Hematopoietic multipotent progenitor cell treated with erythropoietin and hydrocortisone succinate and interleukin-3 and kit ligand, for 4 days (in vitro differentiated cells): ENCODE measurements at places on chromosomes 3 and 15.

DNA sequence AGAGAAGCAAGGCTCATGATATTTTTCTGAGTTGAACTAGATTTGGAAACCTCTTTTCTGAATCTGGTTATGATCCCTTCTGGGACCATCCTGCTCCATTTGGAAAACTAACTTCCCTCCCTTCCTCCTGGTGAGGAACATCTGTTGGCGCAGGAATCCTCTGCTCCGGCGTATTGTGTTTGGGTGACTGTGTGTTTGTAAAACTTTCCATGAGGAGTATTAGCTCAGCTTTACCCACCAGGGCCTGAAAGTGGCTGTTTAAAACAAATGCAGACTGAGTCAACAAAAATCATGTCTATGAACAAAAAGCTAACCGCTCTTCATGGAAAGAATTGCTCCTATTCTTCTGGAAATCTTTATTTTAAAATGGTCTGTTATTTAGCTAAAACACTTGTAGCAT is 17.7 kb downstream of the STARD9 start:
- no peak for DNase-seq

- no peak for DNase-seq
These were observed 9.1 kb downstream of the BNC1 start for GRCh38 chr15:83275412-83275811.

- DNase-seq = no peak
These were observed 41.2 kb downstream of the TRAT1 start for GRCh38 chr3:108863799-108864135.

DNA sequence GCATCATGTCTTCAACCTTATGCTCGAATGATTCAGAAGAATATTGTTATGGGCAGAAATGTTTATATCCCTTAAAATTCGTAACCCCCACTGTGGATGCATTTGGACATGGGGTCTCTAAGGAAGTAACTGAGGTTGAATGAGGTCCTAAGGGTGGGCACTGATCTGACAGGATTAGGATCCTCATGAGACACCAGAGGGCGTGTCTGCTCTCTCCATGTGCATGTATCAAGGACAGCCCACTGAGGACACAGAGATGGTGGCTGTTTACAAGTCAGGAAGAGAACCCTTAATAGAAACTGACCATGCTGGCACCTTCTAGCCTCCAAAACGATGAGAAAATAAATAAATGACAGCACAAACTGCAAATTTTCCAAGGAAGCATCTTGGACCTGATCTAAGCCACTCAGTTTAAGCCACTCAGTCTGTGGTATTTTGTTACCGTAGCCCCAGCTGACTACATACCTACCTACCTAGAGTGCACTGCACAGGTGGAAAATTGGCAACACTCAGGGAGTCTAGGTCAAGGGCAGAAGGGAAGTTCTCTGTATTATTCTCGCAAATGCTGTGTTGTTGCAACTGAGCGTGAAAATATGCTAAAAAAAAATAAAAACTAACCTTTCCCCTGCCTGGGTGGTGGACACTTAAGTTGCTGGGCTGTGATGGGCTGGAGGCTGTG is 126.6 kb downstream of the TJP1 start:
- no peak for DNase-seq

GRCh38 chr3:22960105-22960984 is 242.8 kb upstream of the UBE2E2 start:
- peak; percentile 83 for DNase-seq

- no peak for DNase-seq
These were observed 15.7 kb upstream of the TBC1D23 start for GRCh38 chr3:100245136-100245535.

DNA sequence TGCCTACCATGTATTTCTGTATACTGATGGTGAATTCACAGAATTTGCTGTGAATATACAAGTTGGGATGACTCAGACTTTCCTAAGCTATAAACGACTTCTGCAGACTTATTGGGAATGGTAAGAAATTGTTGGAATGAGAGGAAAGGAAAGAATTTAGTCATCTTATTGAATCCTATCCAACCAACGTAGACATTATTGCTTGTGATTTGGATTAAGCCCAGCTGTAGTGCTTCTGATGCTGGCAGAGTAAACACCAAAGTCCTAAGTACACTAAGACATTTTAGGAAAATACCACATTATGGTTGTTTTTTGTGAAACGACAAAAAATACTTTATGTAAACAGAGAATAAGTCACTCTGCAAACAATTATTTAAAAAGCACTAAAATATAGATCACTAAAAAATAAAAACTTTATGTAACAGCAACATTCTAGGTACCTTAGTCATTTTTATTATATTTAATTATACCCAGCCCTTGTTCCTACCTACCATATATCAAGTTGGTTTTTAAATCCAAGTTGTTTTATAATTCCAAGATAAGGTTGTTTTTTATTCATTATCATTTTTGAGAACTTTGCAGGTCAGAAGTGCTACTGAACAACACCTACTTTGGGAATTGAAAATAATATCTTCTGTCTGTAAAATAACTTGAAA is 99.2 kb upstream of the MLF1 start:
- DNase-seq = no peak

DNA sequence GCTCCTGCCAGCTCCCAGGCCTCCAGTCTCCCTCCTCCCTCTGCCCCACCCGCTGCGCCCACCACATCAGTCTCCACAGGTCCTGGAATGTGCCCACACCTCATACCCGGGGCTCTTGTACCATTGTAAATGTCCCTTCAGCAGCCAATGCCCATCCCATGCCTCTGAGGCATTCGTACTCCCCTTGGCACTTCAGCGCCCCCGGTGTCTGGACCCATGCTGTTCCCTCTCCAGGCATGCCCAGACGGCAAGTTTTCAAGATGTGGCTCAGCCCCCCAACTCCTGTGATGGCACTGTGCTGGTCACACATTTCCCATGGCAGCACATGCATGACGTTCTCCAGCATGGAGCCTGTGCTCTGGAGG is 13.3 kb downstream of the PLXND1 start:
- DNase-seq = peak; percentile 63

DNA sequence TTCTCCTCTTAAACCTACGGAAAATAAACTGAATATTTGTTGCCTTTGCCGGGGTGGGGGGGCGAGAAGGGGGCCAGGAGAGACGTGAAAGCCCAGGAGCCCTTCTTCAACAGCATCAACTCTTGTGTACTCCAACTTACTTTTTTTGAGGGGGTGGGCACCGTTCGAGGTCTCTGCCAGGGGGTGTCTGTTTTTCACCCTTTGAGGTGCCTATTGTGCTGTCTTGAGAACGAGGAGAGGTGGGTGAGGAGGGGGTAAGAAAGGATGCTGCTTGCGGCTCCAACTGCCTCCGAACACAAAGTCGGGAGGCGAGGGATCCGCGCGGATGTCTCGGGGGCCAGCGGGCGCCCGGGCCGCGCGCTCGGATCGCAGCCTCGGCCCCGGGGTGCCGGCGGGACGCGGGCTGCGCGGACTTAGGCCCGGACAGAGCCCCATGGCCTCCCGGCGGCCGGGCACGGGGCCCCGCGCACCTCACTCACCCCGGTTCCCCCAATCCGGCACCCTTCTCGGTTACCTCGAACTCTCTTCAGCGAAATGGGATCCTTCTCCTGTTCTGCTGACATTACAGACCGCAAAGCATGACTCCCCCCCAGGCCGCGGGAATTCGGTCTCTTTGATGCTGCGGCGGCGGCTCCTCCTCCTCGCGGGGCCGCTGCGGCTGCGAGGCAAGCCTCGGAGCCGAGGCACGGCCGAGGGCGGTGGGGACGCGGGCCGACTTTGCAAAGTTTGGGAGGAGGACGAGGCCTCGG is 650 bp downstream of the PYGO1 start:
- DNase-seq = peak; percentile 38

DNA sequence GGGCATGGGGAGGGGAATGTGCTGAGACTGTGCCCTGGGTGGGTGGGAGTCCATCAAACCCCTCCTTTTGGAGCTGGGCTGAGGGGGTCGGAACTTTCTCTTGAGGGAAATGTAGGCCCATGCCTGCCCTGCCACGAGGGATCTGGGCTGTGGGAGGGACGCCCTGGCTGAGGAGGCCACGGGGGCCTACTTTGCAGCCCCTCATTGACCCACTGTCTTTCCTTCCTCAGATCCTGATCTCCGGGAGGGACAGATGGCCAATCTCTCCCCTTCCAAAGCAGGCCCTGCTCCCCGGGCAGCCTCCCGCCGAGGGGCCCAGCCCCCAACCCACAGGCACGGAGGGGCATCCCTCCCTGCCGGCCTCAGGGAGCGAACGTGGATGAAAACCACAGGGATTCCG is 25.3 kb downstream of the LOXL1 start:
- no peak for DNase-seq

- DNase-seq = no peak
These were observed 349.4 kb downstream of the CLSTN2 start for GRCh38 chr3:140284372-140284771.

- no peak for DNase-seq
These were observed 582.5 kb downstream of the PLOD2 start for GRCh38 chr3:145578471-145578870.

DNA sequence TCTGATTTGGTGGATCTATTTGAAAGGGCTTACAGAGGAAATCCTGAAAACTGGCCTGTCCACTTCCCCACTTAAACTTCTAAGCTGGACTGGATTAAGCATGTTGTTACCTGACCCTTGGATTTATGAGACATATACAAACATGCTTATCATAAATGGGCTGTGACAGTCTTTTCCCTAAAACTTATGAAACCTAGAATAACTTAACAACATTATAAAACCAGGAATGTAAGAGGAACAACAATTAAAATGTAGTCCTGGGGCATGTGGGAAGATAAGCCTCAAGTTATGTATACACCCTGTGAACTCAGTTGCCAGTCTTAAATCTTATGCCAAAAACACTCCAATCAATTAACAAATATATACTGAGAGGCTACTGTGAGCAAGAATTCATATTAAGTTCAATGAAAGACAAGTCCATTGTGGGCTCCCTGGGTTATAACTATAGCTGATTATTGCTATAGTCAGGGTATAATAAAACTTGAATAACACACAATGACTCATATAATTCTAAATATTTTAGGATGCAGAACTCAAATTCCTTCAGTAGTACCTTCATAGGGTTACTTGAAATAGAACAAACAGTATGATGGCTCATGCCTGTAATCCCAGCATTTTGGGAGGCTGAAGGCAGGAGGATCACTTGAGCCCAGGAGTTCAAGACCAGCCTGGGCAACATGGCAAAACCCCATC is 87.2 kb upstream of the PPIB start:
- no peak for DNase-seq

DNA sequence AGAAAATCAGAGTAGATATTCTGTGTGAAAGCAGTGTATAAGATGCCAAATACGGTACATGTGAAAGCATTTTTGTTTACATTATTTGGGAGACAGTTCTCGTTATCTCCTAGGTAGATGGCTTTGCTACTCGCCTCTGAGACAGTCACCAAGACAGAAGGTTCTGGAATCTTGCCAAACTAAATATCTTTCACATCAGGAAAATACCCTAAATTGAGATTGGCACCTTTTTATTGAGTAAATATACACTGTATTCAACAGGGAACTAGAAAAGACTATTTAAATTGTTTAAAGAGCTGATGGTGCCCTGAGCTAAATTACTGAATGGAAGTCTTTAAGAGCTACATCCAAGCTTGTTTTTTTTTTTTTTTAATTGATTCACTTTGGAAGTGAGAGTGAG is 3.4 kb downstream of the FGD5 start:
- no peak for DNase-seq

DNA sequence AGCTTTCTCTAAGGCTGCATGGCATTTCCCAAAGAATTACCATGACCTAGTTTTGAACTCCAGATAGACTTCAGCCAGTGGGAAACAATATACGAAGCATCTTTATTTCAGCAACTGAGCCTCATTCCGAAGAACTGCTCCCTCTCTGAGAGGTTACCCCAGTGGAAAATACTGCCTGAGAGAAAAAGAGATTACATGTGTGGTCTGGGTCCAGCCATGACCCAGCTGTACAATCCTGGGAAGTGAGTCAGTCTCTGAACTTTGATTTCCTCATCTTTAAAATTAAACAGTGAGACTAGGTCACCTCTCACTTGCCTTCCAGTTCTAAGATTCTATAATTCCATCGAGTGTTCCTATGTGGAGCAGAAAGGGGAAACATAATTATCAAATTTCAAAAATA is 42.4 kb downstream of the TNIK start:
- DNase-seq = no peak

- no peak for DNase-seq
These were observed 116.9 kb downstream of the GABRG3 start for GRCh38 chr15:27087651-27088583.

GRCh38 chr3:24199300-24199699 is 254.2 kb downstream of the NR1D2 start:
- DNase-seq = no peak

- no peak for DNase-seq
These were observed 24.6 kb downstream of the ALDH1L1 start for GRCh38 chr3:126155819-126156218.

- no peak for DNase-seq
These were observed 45.2 kb upstream of the SEC61A1 start for GRCh38 chr3:128007033-128007424.

DNA sequence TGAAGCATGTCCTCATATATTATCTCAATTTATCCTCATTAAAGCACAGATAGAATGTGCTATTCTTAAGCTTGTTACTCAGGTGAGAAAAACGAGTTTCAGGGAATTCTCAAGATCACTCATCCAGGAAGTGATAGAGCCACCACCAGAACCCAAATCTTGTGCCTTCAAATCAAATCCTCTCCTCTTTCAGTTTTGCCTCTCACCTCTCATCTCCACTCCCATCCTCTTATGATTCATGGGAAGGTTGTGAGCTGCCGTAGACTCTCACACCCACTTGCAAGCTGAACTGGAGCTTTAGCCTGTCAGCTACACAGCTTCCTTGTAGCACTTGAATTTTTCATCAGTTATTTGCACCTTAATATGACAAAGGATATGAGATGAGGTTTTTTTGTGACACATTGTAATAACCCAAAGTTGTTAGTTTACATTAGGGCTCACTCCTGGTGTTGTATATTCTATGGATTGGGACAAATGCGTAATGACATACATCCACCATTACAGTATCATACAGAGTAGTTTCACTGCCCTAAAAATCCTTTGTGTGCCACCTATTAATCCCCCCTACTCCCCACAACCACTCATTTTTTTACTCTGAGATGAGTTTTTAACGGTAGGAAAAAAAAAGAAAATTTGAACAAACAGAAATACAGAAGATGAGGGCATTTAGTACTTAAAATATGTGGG is 25.7 kb downstream of the GPR15 start:
- DNase-seq = no peak
